HT-29 (cell line): ENCODE measurements at places on chromosomes 6 and 20. TPM values are rescaled to one million over a fixed set of nuclear protein-coding genes. Genes with fewer than 3 reads are reported as not detected.

Gene TFAP2A
- total RNA-seq: 2.2 and 3.8 TPM in 2 replicates

Gene LHFPL5
- total RNA-seq: 0.16 and 0.58 TPM in 2 replicates

Gene OR2H2
- not detected in 2 replicates for total RNA-seq

Gene SLC17A3
- not detected in 2 replicates for total RNA-seq

Gene BEND6
- not detected in 2 replicates for total RNA-seq

Gene MTFR2
- 5.2 and 5.7 TPM in 2 replicates for total RNA-seq

Gene GNAS-AS1
- not detected in 2 replicates for total RNA-seq

DNA sequence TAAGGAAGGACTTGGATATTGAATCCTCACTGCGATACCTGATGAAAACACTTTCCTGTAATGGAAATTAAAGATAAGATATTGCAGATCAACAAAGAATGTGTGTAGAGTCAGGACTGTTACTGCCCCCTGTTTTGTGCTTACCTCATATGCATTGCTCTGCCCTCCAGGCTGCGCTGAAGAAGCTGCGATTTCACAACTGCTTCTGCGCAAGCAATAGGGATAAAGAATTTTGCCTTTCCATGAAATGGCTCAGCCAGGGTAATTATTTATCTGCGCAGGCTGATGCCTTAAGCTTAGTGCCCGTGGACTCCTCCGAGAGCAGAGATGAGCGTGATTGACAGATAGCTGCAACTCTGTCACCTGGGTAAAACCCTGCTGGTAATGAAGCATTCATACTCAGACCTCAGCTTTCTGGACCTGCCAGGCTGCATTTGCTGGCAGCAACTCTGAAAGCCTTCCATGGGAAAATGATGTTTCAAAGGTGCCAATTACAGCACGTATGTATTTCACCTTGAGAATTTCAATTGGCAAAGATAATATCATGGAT is 370.6 kb downstream of the SAMD5 start:
- DNase-seq: no peak

GRCh38 chr20:57071954-57072583 is 194.4 kb downstream of the BMP7 start:
- DNase-seq: no peak

- DNase-seq: no peak
Measured at GRCh38 chr20:62723351-62723750, 14.7 kb downstream of the NTSR1 start.

DNA sequence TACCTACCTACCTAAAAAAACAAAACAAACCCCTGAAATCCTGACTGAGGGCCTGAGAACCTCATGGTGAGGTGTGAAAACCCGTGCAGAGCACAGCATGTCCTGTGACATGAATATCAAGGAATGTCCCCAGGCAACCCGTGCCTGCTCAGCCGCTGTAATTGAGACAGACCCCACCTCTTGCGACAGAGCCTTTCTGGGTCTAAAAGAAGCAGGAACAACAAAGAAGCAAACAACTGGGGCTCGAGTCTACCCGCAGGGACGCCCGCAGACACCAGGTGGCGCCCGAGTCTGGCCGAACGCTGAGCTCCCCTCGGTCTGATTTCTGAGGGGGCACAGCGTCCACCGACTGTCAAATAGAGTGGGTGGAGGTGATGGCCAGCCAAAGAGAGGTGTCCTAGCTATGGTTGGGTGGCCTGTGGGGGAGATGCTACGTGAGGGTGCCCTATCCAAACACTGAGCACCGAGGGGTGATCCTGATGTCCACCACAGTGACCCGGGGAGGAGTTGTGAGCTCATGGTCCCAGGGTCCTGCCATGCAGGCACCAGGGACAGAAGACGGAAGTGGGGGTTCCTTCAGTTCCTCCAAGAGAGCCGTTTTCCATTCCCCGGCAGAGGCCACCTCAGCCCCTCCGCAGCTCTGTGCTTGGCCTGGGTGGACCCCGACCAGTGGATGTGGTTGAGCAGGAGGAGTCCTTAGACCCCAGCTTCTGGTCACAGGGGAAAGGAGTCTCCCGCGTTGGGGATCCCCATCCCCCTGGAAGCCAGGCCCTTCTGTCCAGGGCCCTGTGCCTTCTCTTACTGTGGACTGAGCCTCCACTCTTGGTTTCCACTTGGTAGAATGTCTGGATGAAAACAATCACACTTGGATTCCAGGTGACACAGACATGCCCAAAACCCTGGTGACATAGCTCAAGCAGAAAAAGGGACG is 268.2 kb downstream of the CDC5L start:
- peak; percentile 57 for DNase-seq

DNA sequence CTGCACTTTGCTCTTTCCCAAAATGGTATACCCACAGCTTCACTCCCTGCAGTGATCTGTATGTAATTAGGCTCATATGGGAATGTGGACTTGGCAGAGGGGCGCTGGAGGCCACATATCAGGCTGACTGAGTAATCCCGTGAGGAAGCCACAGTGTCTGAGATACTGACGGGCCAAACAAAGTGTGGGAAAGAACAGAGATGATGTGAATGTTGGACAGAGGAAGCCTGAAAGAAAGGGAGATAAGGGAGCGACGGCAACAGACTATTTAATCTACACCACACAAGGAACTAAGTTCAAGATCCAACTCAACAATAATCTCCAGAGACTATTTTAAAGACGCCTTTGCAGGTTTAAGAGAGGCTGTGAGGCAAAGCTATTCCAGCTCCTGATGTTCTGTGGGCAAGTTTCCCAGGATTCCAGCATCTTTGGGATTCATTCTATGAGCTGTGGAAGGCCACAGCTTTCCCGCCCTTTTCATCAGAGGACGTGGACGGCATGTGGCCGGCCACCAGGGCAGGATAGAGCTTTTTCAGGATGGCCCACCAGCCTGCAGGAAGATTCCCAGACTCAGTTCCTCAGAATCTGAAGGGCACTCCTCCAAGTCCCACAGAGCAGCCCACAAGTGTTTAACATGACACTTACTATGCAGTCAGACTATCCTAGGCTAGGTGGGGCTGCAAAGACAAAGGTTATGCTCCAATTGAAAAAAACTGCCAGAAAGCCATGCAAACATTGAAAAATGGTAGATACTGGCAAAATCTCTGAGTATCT is 237.5 kb downstream of the ATXN1 start:
- DNase-seq: no peak

GRCh38 chr6:152296648-152297376 is 340.4 kb downstream of the SYNE1 start:
- DNase-seq: no peak

DNA sequence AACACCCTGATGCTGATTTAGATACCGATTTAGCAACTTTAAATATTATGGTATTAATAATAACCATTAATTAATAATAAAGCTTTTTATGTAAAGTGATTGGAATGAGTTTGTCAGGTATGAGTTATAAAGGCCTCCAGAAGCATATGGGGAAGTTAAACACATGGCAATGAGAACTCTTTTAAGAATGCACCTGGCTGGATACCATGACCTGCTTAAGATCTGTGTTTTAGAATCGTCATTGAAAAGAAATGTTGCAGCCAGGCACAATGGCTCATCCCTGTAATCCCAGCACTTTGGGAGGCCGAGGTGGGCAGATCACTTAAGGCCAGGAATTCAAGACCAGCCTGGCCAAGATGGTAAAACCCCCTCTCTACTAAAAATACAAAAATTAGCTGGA is 197.5 kb downstream of the SOX4 start:
- no peak for DNase-seq

GRCh38 chr6:42459888-42460287 is 8.2 kb upstream of the TRERF1 start:
- no peak for DNase-seq

GRCh38 chr6:139881728-139882211 is 507.3 kb upstream of the CITED2 start:
- DNase-seq: peak; percentile 65

DNA sequence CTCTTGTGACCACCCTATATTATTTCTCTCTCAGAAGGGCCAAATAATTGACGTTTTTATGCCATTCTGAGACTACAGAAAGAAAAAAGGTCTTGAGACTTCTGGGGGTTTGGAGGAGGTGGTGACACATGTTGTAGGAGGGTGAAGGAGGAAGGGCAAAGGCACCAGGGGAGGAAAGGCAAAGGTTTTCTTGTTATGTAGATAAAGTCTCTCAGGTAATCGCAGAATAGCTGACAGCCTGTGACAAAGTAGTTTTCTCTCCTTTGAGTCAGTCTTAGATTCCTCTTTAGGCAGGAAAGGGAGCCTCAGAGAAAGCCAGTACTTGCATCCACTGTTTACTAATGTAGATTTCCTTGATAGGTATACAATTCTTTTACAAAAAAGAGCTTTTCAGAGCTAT is 23.6 kb downstream of the OR2B2 start:
- DNase-seq: no peak

DNA sequence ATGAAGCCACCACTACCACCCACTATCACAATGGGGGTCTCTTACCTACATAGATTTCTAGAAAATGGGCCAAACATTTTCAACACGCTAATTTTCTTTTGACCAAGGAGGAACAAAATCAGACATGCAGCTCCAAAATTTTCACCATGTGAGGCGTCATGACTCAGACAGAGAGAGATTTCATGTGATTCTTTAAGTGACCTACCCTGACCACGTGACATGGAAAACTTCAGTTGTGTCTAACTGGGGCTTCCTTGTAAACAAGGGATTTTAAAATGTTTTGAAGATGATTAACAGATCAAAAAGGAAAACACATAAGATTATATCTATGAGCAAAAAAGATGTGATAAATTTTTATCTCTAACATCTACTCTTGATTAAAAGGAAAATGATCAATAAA is 199.2 kb downstream of the TBXT start:
- no peak for DNase-seq

GRCh38 chr6:96814625-96815024 is 22.7 kb downstream of the GPR63 start:
- no peak for DNase-seq

GRCh38 chr20:37789408-37789807 is 95.6 kb downstream of the CTNNBL1 start:
- no peak for DNase-seq

DNA sequence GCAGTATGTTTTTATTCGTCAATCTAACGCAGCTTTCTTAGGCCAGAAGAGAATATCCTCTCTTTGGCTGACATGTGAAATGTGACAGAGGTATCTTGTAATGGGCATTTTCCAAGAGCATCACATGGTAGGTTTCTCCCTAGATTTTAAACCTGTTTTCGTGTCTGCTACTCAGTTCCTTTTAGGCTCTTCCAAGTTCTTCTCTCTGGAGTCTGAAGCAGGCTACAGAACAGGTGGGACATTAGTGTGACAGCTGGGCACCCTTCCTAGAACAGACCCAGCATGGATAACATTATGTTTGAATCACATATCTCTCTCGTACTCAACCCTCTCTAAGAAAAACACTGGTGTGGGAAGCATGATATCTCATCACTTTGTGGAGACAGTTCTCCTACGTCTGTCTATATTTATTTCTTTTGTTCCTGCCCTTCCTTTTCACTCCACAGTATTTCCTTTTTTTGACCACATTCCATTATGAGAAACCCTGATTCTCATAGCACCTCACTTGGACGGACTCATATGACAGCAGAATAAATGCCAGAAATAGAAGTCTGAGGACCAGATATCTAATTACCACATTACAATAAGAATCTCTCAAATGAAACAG is 263.4 kb downstream of the NKAIN2 start:
- no peak for DNase-seq

DNA sequence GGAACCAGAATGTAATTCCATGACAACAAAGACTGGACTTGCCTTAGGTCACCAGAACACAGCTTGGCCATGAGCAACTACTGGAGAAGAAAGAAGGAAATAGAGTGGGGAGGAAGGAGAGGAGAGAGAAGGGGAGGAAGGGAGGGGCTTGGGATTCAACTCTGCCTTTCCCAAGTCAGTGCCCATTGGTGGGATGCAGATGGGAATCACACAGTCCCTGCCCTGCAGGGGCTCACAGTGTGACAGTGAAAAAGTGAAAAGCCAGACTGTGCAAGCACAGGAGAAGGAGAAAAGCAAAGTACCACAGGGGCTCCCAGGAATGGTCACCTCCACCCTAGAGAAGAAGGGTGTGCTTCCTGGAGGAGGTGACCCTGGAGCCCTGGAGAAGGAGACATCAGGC is 14.0 kb downstream of the RIMS4 start:
- DNase-seq: no peak

GRCh38 chr20:4549711-4550259 is 171.9 kb upstream of the PRND start:
- DNase-seq: no peak

- DNase-seq: no peak
Measured at GRCh38 chr6:84016029-84016428, 17.5 kb upstream of the MRAP2 start.

DNA sequence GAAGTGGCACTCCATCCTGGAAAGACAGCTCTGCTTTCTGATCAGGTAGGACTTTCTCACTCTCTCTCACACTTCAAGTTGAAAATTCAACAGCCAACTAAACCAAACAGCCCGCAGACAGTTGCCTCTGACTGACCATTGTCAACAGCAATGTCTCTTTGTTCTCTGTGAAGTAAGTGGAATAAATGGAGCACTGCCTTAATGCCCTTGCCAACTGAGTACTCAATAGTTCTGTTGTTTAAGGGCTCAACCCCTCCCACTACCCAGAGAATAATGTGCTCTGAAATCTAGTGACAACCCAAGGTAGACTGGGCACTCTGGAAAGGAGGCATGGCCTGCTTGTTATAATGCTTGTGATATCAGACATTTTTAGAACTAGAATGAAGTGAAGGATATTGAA is 16.8 kb upstream of the BCLAF1 start:
- no peak for DNase-seq

DNA sequence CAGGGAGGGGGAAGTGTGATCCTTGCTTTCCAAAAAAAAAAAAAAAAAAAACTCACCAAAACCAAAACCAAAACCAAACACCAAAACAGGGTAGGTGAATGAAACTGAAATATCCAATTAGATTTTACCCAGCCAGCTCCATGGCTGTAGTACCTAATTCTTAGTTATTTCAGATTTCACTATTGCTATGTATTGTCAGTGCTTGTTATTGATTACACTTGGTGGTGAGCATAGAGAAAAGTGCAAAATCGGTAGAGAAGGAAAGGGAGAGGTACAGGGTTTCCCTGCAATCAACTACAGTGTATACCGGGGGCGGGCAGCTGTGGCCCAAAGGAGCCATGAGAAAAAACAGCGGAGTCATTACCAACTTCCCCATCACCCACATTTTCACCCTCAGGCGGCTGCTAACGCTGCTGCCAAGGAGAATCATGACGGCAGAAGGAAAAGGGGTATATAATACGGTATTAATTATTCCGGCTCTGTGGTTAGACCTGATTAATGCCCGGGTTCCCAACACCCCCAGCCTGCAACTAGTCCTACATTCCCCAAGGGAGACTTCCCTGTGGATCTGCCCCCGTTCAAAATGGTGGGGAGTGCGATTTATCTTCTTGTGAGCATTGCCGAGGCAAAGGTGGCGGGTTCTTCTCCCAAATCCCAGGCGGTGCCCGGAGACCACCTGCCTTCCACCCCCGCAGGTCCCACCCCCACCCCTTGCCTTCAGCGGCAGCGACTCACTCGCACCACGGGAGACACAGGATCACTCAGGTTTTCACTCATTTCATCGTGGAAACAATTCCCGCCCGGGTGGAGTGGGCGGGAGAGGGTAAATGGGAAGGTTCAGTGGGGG is at the start of gene C6orf62:
TSS of gene C6orf62 (minus strand) at position 30 of the 847 bp plus-strand sequence. CDS start 486 bp downstream, outside the sequence.
- peak; percentile 52 for DNase-seq

- no peak for DNase-seq
Measured at GRCh38 chr6:17945111-17945510, 42.3 kb downstream of the KIF13A start.
